Fibroblast of skin of left quadriceps (primary cell): ENCODE measurements at places on chromosomes 7 and 10.

DNA sequence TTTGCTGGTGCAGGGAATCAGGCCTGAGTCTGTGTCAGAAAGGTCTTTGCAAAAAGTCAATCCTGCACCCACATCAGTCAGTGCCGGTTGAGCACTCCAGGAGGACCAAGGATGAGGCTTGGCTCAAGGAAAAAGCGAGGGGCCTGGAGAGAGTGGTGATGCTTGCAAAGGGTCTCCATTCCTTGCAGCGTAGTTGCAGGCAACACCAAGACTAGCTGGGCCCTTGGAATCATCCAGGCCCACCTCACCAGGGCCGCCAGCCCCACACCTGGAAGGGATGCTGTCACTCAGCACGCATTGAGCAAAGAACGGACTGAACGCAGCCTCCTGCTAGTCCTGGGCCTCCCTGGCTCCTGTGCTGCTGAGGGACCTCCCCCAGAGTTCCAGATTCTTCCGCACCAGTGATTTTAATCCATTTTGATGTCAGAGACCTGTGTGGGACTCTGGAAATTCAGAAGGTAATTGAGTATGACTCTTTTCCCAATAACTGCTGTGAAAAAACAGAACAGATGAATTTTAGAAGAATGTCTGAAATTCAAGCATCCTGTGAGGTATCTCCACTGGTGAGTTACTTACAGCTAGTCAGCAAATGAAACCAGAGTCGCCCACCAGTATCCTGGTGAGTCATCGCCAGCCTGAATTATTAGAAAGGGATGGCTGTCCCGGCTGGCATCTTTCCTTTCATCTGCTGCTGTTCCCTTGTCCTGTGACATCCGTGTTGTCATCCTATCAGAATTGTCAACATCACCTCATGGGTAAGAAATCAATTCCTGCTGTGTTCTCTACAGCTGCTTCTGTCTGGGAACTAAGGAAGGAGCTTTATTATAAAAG is 150.8 kb upstream of the NPS start:
- DNase-seq: peak; percentile 13

DNA sequence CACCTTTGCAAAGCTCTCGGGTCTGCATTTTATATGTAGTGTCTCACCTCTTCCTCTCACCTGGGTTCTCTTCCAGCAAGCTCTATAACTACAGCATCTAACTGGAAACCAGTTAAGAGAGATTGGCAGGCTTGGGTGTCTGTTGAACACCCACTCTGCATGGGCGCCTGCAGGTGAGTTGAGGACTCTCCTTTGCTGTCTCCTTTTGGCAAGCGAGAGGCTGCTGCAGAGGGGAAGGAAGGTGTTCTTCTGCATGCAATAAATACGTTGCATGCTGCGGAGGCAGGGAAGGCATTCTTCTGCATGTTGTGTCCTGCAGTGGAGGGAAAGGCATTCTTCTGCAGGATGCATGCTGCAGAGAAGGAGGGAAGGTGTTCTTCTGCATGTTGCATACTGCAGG is 81.4 kb upstream of the ADAM12 start:
- no peak for DNase-seq

DNA sequence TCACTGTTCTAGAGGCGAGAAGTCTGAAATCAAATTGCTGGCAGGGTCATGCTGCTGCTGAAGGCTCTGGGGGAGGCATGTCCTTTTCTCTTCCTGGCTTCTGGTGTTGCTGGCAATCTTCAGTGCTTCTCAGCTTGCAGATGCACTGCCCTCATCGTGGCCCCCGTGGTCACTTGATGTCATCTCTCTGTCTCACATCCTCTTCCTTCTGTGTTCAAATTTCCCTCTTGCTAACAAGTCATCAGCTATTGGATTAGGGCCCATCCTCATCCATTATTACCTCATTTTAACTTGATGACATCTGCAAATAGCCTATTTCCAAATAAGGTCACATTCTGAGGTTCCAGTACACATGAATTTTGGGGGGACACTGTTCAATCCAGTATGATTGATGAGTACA is 36.6 kb upstream of the SRGN start:
- DNase-seq: no peak

GRCh38 chr10:44473146-44473545 is 88.2 kb upstream of the CXCL12 start:
- no peak for DNase-seq

DNA sequence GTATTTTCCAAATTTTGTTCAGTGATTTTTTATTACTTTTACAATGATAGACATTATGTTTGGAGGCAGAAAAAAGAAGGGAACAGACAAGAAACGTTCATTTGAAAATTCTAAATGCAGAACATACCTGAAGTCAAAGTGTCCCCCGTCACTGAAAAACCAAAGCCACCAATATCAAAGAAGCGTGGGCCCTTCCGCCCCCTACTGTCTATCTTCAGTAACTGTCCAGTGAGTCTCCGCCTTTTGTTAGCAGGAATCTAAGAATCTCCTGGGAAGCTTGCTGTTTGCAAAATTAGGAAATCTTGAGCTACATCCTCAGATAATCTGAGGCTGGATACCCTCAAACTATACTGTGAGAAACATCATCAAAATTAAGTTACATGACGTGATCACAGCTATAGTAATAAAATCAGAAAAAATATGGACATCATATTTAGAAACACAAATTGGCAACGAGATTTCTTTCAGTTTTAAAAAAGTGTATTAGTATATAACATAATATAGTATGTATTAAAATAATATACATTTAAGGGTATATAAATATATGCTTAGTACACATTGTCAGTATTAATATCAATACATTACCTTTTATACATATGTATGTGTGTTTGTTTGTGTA is 169.3 kb upstream of the AKR1E2 start:
- no peak for DNase-seq

GRCh38 chr10:17161775-17162174 is 32.2 kb upstream of the CUBN start:
- DNase-seq: no peak

DNA sequence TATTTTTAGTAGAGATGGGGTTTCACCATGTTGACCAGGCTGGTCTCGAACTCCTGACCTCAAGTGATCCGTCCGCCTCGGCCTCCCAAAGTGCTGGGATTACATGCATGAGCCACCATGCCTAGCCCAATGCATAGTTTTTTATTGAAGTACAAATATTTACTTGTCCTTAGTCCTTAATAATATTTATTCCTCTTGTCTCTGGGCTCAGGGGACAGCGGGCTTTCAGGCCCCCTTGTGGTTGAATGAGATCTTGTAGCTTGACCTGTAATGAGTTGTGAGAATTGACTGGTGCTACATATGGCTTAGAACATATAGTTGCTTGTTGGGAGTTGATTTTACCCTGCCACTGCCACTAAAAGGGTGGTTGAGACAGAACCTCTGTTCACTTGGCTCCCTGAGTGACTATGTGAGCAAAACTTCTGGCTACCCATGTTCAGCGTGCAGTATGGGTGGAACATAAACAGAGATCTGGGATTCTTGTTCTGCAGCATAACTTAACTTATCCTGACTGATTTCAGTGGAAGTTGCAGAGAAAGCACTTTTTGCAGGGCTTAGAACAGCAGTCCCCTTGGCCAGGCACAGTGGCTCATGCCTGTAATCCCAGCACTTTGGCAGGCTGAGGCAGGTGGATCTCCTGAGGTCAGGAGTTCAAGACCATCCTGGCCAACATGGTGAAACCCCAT is 14.9 kb downstream of the CCL26 start:
- no peak for DNase-seq

DNA sequence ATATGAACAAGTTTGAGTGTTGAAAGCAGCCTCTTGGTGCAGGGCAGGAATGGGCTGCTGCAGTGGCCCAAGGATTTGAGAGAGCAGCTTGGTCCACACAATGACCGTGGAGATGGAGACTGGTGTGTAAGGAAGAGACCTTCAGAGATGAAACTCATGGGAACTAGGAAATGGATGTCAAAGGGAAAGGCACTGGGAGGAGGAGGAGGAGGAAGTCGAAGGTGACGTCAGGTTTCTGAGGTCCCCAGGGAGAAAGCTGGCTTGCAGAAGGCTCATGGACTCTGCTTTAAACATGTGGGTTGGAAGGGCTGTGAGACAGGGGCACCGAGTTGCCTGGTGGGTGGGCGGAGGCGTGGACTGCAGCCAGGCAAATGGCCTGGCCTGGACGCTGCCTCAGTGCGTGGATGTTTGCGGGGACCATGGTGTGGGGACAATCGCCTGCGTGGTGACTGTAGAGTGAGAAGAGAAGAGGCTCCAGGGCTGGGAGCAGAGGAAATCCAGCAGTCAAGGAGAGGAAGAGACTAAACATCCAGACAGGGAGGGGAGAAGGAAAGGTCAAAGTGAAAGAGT is 14.6 kb downstream of the C10orf71 start:
- no peak for DNase-seq

- no peak for DNase-seq
Observed at GRCh38 chr7:110066843-110067242, 1024.1 kb upstream of the LRRN3 start.
